ENCODE measurements at places on chromosomes 7 and 10.

GRCh38 chr10:123062726-123063125 lies 53.9 kb downstream of the ACADSB start:
- DNase-seq = no peak

GRCh38 chr7:16098058-16098457 lies 323.3 kb downstream of the CRPPA start:
- DNase-seq = no peak

GRCh38 chr10:127162841-127163240 lies 33.5 kb downstream of the INSYN2A start:
- DNase-seq = no peak

DNA sequence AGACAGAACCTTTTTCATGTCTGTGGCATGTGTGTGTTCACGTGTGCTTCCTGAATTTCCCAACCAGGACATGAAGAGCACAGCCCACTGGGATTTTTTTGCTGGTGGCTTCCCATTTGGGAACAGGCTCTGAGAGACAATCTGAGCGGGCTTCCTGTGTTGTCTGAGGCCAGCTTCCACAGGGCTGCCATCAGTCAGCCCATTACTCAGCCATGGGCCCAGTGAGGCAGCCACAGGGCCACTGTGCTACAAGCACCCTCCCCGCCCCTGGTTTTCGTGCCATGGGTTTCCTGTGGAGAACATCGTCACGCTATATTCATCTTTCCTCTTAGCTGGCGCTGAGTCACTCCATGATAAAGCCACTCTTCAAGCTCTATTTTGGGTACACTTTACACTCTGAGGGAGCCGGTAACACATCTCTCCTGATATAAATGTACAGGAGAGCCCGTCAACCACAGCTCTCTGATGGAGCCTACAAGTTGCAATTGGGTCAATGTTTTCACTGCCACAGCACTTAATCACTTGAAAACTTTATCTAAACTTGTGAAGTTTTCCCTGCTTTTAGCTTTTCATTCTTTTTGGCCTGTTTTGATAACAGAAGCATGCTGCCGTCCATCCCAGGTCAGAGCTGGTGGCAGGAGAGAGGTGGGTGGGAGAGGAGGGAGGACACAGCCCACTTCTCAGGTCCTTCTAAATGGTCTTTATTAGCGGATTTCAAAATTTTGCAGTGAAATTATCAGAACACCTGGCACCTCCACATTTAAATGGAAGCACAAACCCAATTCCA lies 96.9 kb downstream of the HIPK2 start:
- DNase-seq = peak; percentile 39

GRCh38 chr7:78716876-78717275 lies 736.6 kb downstream of the MAGI2 start:
- no peak for DNase-seq

GRCh38 chr10:18312374-18313139 lies 172.3 kb downstream of the CACNB2 start:
- DNase-seq = no peak

GRCh38 chr7:80883154-80884025 lies 35.5 kb downstream of the SEMA3C start:
- no peak for DNase-seq

DNA sequence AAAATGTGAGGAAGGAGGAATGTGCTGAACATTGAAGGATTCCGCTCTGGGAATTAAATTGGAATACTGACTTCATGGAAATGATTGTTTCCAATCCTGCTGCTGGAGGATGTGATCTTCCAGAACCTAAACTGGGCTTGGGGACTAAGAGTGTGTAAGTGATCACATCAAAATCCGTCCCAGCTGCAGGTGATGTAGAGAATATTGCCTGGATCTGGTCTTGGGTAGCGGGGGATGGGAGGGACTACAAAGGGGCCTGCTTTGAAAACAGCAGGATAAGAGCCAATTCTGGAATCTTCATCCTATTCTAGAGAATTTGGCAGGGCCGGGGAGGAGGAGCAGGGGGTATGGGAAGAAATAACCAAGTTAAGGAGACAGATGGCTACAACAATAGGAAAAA lies 552.2 kb upstream of the FZD8 start:
- no peak for DNase-seq

DNA sequence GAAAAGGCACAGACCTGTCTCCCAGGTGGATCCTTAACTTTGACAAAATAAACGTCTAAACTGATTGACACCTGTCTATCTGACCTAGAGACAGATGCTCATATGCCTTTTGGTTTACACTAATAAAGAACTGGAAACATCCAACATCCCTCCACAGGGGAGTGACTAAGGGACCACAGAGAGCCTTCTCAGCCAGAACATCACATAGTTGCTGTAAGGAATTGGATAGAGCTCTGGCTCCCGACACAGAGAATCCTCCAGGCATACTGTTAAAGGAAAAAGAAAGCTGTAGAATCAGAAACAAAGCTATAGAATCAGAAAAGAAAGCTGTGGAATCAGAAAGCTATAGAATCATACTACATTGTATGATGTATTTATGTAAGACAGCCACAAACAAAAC lies 258.8 kb downstream of the STK31 start:
- DNase-seq = no peak

DNA sequence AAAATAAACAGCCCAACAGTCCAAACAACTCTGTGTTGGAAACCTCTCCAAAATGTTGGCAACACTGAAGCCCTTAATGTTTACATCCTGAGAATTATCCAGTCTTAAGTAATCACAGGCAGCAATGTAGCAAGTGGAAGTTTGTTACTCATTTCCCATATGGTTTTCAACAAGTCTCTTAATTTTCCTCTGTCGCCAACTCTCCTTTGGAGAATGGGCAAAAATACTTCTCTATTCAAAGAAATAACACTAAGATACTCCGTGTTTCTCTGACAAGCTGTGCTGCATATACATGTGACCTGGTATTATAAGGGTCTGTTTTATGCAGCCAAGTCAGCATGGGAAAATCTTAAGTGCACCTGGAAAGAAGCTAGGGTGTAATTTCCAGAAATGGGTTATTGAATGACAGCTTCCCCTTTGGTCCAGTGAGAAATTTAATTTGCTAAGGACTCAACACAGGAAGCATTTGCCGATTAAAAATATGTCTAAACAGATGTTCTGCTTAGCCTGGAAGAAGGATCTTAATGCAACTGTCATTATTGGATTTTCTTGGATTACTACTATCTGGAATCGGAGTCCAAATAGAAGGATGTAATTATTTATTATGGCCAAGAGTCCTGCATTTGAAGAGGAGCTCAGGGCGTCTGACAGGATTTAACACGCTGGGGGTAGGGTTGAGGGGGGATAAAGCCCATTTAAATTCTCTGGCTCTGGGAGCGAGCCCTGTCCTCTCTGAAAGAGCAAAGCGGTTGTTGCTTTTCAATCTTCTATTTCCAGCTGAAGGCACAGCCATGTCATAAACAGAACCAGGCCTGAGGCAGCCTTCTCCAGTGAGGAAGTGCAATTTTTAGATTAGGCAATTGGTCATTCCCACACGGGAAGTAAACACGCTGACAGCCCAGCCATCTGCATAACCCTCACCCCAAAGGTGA lies 73.1 kb downstream of the TLL2 start:
- DNase-seq = no peak

- no peak for DNase-seq
Measured at GRCh38 chr10:19579761-19580545, 236.3 kb upstream of the PLXDC2 start.

- no peak for DNase-seq
Measured at GRCh38 chr10:66291133-66291532, 634.7 kb upstream of the LRRTM3 start.

DNA sequence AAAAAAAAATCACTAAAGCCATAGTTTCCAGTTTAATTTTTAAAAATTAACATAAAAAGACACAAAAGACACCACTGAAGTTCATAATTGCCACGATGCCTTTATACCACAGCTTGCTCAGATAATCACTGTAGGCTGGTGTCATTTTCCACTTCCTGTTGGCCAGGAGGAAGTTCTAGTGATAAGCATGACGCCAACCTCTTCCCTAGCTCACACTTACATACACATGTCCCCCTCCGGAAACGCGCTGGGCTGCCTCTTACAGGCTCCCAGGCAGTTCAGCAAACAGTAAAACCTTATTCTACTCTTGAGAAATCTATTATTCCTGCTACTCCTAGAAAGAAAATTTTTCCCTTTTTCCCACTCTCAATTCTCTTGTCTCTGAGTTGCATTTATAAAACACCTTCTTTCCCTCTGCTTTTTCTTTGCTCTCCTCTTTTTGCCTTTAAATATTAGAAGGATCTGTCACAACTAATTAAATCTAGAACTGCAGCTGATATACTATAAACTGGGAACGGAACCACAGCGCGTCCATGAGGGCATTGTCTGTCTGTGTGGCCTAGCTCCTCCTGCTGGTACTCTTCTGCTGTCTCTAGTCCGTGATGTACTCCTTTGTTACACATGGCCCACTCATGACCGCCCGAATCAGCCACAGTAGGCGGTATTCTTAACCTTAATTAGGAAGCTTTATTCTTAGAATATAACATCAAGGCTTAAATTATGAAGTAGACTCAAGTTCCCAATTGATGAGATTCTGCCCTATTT lies 664.9 kb downstream of the CNTNAP2 start:
- no peak for DNase-seq

- DNase-seq = no peak
Measured at GRCh38 chr7:55366461-55367070, 1.4 kb downstream of the LANCL2 start.

GRCh38 chr10:100311298-100311697 lies 18.7 kb downstream of the PKD2L1 start:
- no peak for DNase-seq

- no peak for DNase-seq
Measured at GRCh38 chr10:95373660-95374059, 82.9 kb upstream of the PDLIM1 start.

- no peak for DNase-seq
Measured at GRCh38 chr10:114504769-114505579, 100.7 kb upstream of the AFAP1L2 start.

GRCh38 chr7:74263399-74264120 lies 9.4 kb upstream of the RFC2 start:
- no peak for DNase-seq

- DNase-seq = peak; percentile 65
Measured at GRCh38 chr7:50369143-50370026, 64.9 kb downstream of the IKZF1 start.

DNA sequence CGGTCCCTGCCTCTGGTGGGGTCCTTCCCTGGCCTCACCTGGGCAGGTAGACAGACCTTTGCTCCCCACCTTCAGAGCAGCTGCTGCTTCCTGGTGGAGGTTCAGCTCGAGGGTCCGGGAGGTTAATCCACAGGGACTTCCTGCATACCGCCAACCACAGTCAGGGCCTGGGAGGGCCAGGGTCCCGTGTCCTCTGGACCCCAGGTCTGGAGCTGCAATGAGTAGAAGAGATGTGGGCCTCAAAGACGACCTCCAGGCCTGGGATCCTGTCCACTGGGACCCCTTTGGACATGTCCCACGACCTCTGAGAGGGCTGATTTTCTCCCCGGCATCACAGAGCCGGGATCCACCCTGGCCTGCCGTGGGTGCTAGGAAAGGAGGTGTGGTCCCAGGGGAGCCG lies 223.3 kb upstream of the TCERG1L start:
- no peak for DNase-seq

DNA sequence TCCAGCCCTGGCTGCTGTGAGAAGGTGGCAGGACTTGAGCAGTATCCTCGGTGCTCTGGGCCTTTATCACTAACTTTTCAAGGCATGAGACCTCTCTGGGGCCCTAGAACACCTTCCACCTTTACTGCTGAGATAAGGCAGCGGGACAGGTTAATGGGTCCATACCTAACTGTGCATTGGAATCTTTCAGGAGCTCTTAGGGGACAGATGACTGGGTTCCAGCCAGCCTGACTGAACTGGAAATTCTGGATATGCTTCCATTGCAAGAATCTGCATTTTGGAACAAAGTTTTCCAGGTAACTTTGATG lies 73.0 kb downstream of the ATXN7L1 start:
- DNase-seq = no peak

DNA sequence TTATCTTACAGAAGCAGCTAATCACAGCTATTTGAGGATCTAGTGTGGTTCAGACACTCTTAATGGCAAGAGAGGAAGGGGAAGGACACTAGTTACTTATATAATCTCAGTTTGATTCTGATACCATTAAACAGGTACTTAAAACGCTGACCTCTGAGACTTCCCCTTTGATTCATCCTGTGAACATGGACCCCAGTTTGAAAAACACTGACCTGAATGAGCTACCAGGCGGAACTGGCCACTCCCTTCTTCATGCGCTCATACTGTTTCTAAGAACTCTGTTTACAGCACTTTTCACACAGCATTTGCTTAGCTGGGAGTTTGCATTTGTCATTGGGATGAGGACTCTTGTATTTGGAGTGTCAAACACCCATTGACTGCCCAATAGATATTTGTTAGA lies 45.7 kb downstream of the BEND7 start:
- no peak for DNase-seq

DNA sequence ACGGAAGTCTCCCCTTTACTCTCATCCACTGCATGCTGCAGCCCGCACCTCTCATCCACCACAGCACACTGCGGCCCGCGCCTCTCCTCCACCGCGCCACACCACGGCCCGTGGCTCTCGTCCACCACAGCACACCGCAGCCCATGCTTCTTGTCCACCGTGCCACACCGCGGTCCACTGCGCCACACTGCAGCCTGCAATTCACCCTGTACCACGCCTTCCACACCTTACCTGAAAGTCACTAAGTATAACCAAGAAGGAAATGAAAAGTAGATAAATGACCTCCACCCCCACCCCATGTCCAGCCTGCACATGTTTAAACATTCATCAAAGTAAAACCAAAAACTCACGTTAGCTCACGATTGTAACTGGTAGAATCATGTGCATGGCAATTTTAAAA lies 176.1 kb downstream of the DIP2C start:
- DNase-seq = no peak

- no peak for DNase-seq
Measured at GRCh38 chr10:101609481-101609880, 21.4 kb downstream of the DPCD start.

- peak; percentile 24 for DNase-seq
Measured at GRCh38 chr10:79445977-79446757, 743 bp upstream of the ZCCHC24 start.

GRCh38 chr10:79139124-79139835 lies 70.5 kb downstream of the ZMIZ1 start:
- DNase-seq = no peak

- DNase-seq = no peak
Measured at GRCh38 chr7:55569269-55569663, 3.0 kb downstream of the VOPP1 start.

DNA sequence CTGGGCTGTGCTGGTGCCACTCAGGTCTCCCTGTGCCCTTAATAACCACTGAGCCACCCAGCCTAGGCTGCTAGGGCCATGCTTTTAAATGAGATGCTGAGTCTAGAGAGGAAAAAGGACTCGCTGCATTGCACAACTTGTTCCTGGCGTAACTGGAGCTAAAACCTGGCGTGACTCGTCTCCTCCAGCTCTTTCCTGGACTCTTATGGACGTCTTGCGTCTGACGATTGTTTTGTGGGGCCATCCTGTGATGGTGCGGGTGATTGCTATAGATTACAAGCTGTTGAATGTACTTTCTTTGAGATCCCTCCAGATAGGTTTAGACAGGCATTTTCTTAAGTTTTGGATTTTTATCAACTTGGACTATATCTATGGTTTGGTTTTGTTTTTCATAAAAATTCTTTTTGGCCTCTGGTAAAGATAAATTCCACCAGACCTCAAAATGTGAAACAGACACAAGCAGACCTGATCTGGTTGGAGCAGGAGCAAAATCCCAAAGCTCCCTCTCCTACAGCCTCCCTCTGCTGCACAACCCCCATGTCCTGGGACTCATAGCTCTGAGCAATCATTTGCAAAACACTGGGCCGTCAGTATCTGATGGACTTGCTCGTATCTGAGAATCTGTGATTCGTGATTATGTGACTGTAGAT lies 230.3 kb downstream of the ARHGAP12 start:
- DNase-seq = no peak

- no peak for DNase-seq
Measured at GRCh38 chr7:148121401-148121800, 469.2 kb upstream of the C7orf33 start.

- no peak for DNase-seq
Measured at GRCh38 chr10:114388275-114388674, 16.0 kb downstream of the AFAP1L2 start.
